H4 (cell line): ENCODE measurements at places on chromosomes 4 and X.

GRCh38 chr4:169142906-169143305 is 127.8 kb downstream of the SH3RF1 start:
- DNase-seq, result no peak

GRCh38 chrX:129831091-129831885 is 12.4 kb downstream of the ZDHHC9 start:
- no peak for DNase-seq

DNA sequence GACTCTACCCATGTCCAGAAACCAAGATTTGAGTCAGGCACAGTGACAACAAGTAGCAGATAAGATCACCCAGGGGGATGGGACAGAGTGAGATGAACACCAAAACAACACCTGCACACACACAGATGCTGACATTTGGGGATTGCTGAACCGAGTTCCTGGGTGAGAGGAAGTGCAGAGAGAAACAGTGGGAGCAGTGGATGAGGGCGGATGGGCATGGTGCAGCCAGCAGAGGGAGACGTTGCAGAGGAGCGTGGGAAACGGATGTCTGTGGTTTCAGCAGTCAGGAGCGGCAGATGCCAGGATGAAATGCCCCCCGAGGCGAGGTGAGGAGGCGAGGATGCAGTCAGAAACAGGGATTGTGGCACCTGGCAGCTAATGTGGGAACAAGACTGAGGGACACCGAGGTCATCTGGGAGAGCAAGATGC is 78.6 kb upstream of the STS start:
- peak; percentile 4 for DNase-seq

DNA sequence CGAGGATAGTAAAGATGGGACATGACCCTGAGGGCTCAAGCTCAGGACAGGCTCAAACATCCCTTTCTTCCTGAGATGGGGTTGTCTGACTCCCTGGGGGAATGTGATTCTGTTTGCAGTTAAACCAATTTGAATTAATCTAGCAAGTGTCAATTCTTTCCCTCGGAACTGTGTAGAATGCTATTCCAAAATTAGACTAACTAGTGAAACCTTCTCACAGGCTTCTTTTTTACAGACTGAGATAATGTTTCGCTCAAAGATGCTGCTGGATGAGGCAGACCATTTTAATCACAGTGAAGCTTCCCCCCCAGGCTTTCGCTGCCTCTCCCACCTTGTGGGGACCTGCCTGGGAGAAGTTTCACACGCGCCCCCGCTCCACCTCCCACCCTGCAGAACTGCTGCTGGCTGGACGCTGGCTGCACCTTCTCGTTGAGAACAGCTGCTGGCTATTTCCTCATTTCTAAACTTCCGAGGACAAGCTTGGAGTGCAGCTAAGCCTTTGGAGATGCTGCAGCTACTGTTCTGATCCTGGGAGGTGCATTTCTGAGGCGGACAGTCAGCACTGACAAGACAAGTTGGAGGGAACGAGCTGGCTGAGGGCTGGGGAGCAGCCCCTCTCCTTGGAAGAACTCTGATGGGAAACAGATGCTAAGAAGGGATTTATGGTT is 297.8 kb downstream of the RAPGEF2 start:
- DNase-seq, result no peak

GRCh38 chr4:73998040-73999011 is at the start of gene CXCL5:
Gene CXCL5, minus strand, starts transcription at chr4:73998677. Its CDS starts 96 bp downstream, at chr4:73998581.
- DNase-seq, result no peak

DNA sequence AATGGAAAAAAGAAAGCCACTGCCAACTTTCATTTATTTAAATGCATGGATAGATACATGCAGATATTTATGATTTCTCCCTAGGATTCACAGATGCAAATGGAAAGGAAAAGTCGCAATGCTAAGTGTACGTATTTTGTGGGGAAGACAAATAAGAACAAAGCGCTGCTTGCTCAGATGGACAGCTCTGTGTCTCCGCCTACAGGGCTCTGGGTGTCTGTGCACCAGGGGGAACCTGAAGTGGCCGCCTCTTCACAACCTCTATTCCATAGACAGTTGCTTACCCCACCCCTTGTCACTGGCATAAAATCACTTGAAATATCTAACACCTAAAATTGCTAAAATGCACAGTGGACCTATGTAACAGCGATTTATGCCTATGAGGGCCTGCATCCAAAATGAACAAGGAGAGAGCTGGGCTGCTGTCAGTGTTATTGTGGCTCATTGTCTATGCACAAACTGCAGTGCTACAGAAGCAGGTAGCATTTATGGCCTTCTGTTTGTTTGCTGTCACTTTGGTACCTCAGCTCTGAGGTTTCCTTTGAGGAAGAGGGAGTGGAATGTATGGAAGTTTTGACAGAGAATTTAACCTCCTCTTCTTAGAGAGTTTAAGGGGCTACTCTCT is 58.6 kb upstream of the PAGE1 start:
- DNase-seq, result peak; percentile 40

DNA sequence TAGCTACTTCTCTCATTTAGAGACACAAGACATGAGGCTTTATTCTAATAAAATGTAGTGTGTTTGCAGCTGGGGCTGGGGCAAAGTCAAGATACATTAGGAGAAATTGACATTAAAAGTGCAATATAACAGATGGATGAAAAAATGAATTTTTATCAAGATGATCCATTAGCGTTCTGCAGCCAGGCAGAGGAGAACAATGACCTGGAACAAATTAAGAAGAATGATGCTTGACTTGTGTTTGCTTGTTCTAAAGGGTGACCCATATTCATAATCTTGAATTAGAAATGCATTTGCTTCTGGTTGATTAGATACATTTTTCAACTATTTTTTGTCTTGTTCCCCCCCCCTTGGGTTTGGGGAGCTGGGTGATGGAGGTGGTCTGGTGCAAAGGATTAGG is 439.5 kb upstream of the BOD1L1 start:
- DNase-seq, result no peak

DNA sequence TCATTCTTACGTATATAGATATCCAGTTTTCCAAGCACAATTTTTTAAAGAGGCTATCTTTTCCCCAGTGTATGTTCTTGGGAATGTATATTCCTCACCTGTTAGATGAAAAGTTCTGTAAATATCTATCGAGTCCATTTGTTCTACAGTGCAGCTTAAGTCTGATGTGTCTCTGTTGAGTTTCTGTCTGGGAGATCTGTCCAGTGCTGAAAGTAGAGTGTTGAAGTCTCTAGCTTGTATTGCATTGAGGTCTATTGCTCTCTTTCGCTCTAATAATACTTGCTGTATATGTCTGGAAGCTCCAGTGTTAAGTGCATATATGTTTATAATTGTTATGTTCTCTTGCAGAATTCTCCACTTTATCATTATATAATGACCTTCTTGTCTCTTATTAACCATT is 373.1 kb downstream of the PPARGC1A start:
- no peak for DNase-seq

DNA sequence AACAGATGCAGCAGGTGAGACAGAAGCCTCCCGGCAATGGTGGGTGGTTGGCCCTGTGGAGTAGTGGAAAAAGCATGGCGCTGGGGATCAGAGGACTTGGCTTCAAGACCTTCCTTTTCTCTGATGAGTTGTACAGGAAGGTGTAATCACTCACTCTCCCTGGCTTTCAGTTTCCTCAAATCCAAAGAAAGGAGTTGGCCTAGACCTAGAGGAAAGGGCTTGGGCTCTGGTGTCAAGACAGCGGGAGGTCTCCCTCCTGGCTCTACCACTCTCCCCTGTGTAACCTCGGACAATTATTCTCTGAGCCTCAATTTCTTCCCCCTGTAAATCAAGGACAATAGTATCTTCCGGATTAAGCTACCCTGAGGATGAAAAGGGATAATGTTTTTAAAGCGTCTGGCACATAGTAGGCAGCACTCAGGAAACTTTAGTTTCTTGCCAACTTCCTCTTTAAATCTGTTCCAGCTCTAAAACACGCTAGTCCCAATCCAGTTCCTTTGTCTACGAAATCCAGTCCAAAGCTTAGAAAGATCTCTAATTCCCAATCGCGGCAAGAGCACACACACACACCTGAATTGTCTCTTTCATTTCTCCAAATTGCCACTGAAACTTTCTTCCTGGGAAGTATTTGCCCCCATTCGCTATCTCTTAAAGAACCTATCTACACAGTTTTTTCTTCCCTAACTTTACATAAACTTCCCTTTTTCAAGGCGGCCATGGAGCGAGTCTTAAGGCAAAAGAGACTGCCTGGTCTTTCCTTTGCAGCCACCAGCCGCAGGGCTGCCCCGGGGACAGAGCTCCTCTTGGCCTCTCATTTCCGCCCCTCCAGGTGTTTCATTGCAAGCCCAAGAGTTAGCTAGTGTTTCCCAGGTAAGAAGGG is 29.9 kb upstream of the GPC4 start:
- peak; percentile 37 for DNase-seq

- DNase-seq, result no peak
Measured at GRCh38 chr4:156237231-156237630, 283.6 kb upstream of the CTSO start.

- no peak for DNase-seq
Measured at GRCh38 chrX:13759152-13759718, 24.7 kb downstream of the OFD1 start.

- no peak for DNase-seq
Measured at GRCh38 chrX:10071451-10072144, 85.2 kb upstream of the CLCN4 start.

- no peak for DNase-seq
Measured at GRCh38 chrX:3290561-3290960, 55.9 kb downstream of the MXRA5 start.

GRCh38 chr4:185304944-185305690 is 90.6 kb downstream of the LRP2BP start:
- peak; percentile 32 for DNase-seq

DNA sequence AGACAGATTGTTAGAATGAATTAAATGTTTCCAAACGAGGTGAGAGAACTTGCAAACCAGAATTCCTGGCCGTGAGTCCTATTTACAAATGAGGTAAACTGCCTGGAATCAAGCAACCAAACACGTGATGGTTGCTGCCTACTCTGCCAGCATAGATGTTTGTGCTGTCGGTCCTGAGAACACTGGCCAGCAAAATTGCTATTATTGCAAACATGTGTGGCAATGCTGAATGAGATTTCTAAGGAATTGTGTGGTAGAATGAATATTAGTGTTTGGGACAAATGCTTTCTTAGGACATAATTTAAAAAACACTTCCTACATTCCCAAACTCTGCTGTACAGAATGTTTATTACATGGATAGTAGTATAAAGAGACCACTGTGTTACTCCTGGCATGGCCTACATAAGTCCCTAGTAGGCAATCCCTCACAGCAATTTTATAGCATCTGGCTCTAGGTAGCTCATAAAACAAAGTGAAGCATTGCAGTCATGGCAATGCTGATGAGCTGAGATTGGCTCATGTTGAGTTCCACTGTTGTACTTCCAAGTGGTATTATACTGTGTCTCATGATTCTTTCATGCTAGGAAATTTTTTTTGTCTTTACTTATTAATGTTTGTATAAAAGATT is 605.2 kb upstream of the EPHA5 start:
- no peak for DNase-seq

DNA sequence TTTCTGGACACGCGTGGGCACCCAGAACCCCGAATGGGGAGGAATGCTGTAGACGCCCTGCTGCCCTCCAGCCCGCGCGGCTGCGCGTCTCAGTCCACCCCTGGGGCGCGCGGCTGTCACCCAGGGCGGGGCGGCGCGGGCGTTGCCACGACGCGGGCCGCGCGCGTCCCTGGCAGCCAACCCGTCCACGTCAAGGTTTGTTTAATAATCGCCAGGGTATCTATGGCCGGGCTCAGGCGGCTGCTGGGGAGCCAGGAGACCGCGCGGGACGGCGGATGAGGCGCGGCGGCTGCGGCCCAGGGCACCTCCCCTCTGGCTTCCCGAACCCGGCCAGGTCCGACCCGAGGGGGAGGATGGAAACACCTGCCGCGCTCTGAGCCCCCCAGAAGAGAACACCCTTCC is at the start of gene SPATA18:
TSS of gene SPATA18 (plus strand) at position 92 of the 402 bp plus-strand sequence. CDS start 401 bp downstream, outside the sequence.
- DNase-seq, result no peak

DNA sequence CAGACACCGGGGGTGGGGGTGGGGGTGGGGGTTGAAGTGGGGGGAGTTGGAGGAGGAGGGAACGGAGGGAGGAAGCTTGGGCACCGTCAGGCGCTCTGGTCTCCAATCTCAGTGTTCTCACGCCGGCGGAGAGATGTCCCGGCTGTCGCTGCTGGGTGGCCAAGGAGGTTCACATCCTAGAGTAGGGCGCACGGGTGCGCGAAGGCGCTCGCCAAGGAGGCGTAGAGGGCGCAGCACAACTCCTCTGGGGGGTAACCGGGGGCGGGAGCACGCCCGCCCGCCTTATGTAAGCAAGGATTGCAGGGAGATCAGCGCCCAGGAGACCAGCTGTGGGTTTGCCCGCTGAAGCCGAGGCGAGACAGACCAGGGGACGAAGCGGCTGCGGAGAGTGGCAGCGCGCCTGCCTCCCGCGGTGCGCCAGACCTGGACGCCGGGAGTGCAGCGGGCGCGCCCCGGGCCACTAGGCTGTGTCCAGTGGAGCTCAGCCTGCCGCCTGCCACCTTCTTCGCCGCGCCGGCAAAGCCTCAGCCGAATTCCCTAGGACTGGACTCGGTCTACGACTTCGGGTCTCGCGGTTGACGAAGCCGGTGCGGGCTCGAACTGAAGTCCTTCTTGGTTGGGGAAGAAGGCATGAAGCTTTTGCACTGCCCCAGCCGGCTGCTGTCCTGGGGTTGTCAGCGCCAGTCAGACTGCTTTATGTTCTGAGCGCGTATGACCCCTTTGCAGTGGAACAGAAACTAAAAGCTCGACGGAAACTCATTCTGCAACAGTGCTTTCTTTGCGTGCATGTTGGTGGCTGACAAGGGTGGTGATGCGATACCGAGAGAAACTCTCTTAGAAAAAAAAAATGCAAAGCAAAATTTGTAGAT is 707 bp upstream of the UNC5C start:
- DNase-seq, result peak; percentile 39

- no peak for DNase-seq
Measured at GRCh38 chr4:27066591-27066990, 205.9 kb downstream of the STIM2 start.

DNA sequence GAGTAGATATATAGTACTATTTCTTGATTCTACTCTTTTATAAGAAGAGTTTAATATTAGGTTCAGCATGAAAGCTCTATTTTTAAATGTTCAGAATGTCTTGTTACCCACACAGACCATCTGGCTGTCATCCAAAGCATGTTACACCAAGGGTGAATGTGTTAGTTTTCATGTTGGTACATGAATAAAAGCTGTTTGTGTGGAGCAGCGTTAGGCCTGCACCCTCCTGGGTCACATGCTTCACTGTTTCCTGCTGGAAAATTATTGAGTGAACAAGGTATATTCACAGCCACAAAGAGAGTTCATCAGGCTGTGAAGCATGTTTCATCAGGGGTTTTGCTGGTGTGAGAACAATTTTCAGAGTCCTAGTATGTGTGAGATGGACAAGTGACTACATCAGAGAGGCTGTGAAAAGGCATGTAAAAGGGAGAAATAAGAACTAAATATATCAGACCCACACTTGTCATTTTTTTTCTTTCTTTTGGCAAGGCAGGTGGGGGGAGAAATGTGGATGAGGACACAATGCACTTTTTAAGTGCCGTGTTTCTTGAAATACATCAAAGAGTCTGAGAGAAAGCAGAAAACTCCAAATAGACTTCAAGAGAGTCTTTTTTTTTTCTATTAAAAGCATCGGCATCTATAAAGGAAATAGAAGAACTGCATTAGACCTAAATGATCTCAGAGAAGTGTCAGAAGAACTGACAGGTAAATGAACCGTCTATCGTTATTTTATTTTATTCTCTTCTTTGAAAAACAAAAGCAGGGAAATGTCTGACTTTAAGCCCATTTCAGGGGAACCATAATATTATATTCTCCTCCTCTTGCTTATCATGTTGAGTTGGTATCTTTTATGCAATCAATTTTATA is 2429.7 kb downstream of the PCDH7 start:
- no peak for DNase-seq
